ENCODE measurements at places on chromosomes 6 and 20.

DNA sequence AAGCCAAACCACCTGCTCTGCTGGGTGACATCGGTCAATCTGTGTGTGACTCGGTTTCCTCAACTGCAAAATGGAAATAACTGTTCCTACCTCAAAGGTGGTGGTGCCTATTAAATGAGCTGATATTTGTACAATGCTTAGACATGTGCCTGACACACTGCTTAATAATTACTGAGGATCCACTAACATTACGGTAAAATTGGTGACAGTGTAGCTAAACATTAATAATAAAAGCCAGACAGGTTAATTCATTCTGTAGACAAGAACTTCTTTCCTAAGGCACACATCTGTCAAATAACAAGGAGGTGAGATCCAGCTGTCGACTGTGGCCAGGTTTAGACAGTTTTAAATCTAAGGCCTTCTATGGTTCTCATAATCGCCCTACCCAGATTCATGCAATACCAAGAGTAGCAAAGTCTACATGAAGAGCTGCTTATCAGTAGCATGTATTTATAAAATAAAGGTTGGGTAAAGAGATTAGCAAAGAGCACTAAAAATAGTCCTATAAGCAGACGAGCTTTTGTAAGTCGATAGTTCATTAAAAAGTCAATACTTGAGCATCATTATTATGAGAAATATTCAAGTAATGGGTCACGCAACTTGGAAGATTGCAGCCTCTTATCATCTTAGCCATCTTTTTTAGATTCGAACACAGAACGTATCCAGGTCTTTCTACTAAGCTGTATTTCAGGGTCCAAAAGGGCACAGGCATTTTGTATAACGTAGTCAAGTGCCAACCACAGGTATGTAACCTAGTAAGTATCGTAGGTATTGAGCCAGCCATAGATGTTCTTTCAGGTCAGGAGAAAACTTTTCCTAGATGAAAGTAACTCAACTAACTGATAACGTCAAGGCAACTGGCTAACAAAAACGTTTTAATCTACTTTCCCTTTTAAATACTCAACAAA is 3.2 kb downstream of the CNKSR3 start:
- DNase-seq, result no peak

GRCh38 chr6:127533736-127534135 is 14.6 kb upstream of the MTCL3 start:
- DNase-seq, result no peak

GRCh38 chr6:139278190-139278589 is 13.6 kb downstream of the TXLNB start:
- no peak for DNase-seq

- no peak for DNase-seq
Observed at GRCh38 chr20:112396-112795, 24.9 kb downstream of the DEFB125 start.

GRCh38 chr6:31664790-31665500 is at the start of gene GPANK1:
TSS of gene GPANK1 (minus strand) at chr6:31664997. CDS start at chr6:31664478, 519 bp downstream.
- peak; percentile 87 for DNase-seq

- peak; percentile 68 for DNase-seq
Observed at GRCh38 chr20:327186-328026, 2.1 kb downstream of the SOX12 start.

GRCh38 chr20:14127514-14128223 is 132.4 kb downstream of the MACROD2 start:
- no peak for DNase-seq

- DNase-seq, result no peak
Observed at GRCh38 chr6:33769248-33769821, 19.6 kb downstream of the LEMD2 start.

DNA sequence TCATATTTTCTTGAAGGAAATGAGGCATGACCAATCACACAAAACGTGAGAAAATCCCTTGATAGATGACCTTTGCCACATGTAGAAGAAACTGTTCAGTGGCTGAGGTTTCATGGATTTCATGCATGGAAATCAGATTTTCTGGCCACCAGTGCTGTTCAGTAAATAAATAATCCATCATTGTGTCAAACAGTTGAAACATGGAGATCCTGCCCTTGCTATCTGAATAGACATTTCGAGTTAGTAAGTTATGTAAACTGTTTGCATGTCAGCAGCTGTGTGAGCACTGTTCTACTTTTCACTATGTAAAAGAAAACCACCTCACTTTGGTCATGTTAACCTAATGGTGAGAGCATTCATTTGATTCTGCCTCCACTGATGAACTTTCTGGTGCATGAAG is 793.9 kb upstream of the EPHA7 start:
- no peak for DNase-seq

DNA sequence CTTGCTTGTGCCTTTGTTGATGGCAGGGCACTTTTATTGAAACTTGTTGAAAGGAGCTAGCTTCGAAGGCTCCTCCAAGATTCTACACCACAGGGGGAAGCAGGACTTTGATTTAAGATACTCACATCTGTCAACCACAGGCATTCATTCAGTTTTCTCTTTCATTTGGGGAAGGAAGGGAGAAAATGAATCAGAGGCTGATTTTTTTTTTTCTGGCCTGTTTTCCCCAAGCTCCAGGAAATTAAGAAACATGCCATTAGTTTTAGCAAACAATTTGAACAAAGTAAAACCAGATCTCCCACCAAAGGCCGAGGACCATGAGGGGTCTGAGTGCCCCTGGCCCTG is 8.7 kb upstream of the APCDD1L start:
- DNase-seq, result no peak

DNA sequence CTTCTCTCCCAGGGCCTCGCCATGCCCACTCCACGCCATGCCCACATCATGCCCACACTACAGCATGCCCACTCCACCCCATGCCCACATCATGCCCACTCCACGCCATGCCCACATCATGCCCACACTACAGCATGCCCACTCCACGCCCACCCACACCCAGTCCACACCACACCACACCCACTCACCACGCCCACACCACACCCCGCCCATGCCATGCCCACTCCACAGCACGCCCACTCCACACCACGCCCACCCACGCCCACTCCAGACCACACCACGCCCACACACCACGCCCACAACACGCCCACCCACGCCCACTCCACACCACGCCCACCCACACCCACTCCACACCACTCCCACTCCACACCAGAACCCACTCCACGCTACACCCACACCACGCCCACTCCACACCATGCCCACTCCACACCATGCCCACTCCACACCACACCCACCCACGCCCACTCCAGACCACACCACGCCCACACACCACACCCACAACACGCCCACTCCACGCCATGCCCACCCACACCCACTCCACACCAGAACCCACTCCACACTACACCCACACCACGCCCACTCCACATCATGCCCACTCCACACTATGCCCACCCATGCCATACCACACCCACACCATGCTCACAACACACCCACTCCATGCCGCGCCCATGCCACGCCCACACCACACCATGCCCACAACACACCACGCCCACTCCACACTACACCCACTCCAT is 88.6 kb downstream of the ERMARD start:
- no peak for DNase-seq

- DNase-seq, result no peak
Observed at GRCh38 chr20:19602675-19603375, 155.2 kb upstream of the RIN2 start.

DNA sequence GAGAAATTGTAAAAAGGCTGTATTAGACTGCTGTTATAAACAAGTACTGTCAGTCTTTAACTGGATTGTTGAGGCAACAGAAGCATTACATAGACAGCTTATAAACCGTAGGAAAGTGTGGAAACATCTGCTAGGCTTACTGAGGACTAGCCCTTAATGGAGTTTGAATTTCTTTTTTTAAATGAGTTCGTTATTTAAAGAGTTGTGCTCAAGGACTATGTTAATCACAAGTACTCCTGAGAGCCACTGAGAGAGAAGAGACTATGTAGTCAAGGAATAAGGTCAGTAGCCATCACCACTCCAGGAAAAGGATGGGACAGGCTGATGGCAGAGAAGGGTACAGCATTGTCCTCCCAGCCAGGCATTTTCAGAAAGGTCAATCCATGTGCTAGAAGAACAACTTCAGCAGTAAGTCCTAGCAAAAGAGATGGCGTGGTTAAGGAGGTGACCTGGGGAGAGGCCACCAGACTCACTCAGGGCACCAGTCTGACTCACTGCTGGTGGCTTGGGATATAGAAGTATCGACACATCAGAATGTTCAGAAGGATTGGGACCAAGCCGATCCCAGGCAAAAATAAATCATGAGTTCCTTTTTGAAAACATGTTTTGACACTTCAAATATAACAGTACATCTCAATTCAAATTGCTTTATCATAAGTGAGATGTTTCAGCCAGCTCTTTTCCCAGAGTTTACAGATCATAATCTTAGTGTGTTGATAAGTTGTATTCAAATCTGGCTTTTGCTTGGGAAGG is 6.4 kb downstream of the RPS12 start:
- no peak for DNase-seq

- DNase-seq, result peak; percentile 91
Observed at GRCh38 chr6:32589596-32590449, at the start of gene HLA-DRB1. TSS of gene HLA-DRB1 (minus strand) at chr6:32589848. CDS start at chr6:32589742, 106 bp downstream.

DNA sequence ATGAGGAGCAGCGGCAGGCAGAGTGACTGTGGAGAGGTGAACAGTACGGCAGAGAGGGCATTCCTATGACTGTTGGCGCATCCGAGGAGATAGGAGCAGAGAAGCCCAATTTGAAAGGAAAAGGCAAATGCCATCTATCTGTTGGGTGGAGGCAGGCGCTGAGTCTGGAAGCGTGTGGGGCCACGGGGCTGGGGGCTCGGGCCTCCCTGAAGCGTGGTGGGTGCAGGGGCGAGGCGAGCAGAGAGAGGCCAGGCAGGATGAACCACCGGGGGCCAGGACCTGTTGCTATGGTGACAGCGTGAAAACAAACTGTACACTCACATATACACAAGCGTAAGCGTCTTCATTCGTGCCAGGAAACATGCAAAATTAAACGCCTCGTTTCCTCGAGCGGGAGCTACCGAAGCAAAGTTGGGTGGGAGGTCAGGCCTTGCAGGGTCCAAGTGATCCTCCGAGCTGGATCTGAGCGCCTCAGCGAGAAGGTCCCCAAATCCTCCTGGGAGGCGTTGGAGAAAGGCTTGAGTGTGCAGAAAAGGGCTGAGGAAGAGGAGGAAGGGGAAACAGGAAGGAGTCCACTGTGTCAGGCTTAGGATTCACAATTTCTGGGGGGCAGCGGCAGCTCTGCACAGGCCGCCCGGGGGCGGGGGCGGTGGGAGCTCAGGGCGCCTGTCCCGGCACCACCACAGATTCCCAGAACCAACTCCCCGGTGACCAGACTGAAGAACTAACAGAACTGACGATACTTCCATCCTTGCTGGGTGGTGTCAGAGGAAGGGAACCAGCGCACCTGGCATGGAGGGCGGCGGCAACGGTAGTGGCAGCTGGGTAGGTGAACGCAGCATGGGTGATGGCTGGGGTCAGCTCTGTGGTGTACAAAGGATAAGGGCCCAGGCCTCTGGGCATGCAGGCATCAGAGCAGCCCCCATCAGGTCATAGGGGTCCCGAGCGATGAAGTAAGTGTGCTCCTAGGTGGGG is 68.2 kb downstream of the KHDC1L start:
- no peak for DNase-seq

GRCh38 chr20:19659448-19659847 is 98.6 kb upstream of the RIN2 start:
- no peak for DNase-seq

DNA sequence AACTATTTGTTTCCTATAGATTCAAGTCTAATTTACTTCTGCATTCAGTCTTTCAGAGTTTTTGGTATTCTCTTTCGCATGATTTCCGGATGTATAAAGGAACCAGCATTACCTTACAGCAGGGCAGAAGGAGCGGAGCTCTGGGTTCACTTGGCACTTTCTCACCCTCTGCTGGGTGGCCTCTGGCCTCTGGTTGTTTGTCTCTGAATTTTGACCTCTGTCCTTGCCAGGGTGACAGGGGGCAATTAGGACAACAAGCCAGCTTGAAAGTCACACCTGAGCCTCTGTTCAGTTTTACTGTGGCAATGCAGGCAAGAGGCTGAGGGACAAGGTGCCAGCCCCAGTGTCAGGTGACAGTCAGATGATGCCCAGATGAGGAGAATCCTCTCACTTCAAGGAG is 69.4 kb upstream of the KIF25 start:
- DNase-seq, result no peak

DNA sequence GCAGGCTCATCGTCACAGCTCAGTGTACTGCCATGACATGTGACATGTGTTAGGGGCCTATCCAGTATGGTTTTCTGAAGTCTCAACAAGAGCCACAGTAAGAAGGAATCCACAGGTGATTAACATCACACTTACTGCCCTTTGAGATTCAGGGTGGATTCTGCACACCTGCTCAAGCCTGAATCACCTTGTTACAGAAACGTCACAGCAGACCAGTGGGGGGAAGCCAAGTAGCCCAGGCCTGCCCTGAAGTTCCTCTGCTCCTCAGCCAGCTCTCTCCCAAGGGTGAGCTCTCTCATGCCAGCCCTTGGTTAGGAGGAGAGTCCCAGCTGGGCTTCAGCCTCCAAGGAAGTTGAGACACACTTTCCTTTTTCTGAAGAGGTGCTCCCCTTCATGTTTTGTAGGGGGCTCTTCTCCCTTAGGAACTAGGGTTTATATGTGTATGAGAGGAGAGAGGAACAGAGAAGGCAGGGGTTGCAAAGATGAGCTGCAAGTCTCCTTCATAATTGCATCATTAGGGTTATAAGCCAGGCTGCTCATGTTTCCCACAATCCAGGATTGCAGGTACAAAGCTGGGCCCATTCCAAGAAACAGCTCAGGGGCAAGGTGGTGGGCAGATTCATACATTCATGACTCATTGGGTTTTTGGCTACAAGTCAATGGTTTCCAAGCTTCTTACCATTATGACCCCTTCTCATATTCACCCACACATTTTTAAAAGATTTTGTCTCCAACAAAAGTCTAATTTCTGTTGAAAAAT is 11.6 kb downstream of the GSS start:
- DNase-seq, result no peak

GRCh38 chr6:113635222-113635986 is 221.7 kb upstream of the MARCKS start:
- no peak for DNase-seq

GRCh38 chr6:85127168-85127498 is 322.8 kb upstream of the NT5E start:
- DNase-seq, result no peak

GRCh38 chr6:28727559-28728211 is 196.1 kb downstream of the TRIM27 start:
- no peak for DNase-seq

GRCh38 chr20:56163806-56164205 is 84.7 kb upstream of the MC3R start:
- no peak for DNase-seq

- no peak for DNase-seq
Observed at GRCh38 chr6:26028746-26029569, 58.3 kb upstream of the HFE start.

GRCh38 chr6:73391675-73392074 is 3.0 kb upstream of the DDX43 start:
- no peak for DNase-seq

All from GM12878 (cell line).